ENCODE measurements at places on chromosomes 6 and 20.
A peak's percentile ranks its signal among the peaks of the same experiment; 100 is the strongest.

GRCh38 chr6:111556004-111556403 lies 49.7 kb downstream of the TRAF3IP2 start:
- DNase-seq, result no peak

DNA sequence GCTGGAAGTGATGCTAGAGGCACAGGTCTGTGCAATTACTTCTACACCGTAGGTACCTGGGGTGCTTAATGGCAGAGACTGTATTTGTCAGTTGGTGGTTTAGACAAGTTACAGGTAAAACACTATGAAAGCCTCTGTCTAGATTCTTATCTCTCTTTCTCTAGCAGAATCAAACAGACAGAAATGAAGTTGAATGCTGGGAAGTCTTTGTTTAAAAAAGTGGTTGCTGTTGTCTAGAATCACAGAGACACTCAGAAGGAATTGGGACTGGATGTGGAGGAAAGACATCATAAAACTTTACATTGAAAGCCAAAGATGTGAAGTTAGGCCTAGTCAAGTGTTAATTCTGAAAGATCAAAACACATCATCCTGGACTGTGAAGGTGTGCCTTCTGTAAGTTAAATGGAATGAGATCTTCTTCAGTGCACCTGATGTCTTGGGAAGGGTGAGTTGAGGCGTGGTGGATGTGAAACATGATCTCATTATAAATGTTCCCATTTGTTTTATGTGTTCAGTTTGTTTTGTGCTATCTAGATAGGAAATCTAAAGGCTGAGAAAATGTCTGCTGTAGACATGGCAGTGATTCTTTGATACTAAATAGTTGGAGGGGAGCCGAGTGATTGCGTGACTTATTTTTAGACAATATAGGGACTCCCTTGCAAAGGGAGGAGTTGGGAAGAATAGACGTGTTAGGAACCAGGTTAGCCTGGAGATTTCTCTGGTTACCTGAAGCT lies 290.2 kb downstream of the SOX4 start:
- DNase-seq, result no peak

- no peak for DNase-seq
Observed at GRCh38 chr6:28868873-28869272, 54.9 kb downstream of the TRIM27 start.

DNA sequence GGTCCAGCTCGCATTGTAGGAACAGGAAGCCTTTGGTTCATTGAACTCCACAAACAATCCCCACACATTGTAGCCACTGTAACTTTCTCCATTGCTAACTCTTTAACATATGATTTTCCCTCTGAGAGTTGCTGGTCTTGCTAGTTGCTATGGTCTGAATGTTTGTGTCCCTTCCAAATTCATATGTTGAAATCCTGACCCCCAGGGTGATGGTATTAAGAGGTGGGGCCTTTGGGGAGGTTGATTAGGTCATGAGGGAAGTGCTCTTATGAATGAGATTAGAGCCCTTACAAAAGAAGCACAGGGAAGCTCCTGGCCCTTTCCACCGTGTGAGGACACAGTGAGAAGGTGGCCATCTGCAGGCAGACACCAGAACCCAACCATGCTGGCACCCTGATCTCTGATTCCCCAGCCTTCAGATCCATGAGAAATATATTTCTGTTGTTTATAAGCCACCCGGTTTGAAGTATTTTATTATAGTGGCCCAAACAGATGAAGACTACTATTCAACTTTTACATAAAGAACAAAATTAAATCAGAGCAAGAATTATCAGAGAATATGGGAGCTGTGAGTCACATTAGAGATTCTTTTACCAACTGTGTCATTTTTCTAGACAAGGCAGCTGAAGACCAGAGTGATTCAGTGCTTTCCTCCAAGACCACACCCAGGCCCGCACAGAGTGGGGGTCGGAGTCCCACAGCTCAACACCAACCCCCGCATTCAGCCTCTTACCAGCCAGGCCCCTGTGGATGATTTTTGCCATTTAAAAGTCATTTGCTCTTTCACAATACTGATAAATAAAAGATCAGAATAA lies 143.0 kb downstream of the SAMD5 start:
- no peak for DNase-seq

- DNase-seq, result no peak
Observed at GRCh38 chr6:158567152-158567551, 7.3 kb downstream of the TMEM181 start.

GRCh38 chr20:47143657-47144056 lies 212.8 kb downstream of the ZMYND8 start:
- DNase-seq, result no peak

DNA sequence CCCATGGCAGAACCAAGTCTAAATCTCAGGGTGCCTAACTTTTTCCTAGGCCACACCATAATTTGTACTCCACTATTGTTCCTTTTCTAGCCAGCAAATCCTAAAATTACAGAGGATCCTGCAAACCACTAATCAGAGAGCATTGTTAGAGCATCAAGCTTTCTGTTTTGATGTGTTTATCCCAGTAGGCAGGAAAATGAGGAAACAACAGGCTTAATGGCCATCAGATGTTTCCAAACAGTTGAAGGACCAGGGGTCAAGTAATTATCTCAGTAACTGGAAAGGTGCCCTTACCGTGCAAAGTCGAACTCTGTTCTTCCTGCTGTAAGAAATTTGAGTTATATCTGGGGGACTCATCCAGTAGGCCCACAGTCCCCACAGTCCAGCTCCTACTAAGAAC lies 58.7 kb downstream of the RALY start:
- no peak for DNase-seq

DNA sequence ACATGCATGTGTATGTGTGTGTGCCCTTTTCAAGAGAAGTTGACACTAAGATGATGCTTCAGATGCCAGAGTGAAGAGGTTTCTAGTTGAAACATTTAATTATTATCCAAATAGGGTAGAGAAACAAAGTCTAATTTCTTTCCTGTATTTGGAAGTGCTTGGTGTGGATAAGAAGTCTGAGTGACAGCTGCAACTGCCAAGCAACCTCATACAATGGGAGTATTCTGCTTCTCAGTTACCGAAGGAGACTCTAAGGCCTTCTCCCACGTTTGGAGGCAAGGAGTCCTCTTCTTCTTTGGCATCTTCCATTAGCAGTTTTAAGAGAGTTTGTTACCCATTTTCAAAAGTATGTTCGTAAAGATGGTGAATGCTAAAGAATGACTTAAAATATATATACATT lies 82.4 kb downstream of the HDGFL1 start:
- no peak for DNase-seq

GRCh38 chr20:3174442-3175261 lies 1.3 kb upstream of the LZTS3 start:
- no peak for DNase-seq

DNA sequence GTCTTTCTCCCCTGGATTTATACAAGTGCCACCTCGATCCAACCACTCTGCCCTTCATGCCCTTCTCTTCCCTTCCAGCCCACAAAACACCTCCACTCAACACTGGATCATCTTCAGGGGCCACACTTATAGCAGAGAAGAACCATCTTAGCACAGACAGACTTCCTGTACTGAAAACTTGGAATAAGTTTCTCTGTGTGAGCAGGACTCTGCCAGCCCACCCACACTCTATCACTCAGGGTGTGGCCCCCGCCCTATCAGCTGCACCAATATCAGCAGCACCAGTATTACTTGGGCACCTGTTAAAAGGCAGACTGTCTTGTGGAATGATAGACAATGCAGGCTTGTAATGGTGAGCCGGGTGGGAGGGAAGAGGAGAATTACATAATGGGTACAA lies 86.7 kb downstream of the SCML4 start:
- no peak for DNase-seq

GRCh38 chr6:54260025-54260424 lies 48.2 kb upstream of the TINAG start:
- DNase-seq, result no peak

GRCh38 chr6:77292564-77293546 lies 170.4 kb downstream of the HTR1B start:
- DNase-seq, result peak; percentile 34

DNA sequence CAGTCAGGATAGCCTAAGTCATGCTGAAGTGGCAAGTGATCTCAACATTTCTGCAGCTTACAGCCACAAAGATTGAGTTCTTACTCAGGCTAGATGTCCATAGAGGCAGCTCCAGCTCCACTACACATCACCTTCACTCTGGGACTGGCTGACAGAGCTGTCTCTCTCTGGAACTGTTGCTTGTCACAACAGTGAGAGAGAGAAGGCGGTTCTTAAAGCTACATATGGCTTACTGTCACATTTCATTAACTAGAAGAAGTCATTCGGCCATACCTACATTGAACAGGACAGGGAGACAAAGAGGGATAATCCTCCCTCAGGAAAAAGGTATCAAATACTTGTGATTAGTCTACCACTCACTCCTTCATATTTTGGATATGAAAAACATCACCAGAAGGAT lies 914.9 kb upstream of the FLRT3 start:
- DNase-seq, result no peak

GRCh38 chr6:166671434-166672081 lies 44.5 kb upstream of the RPS6KA2 start:
- peak; percentile 11 for DNase-seq

DNA sequence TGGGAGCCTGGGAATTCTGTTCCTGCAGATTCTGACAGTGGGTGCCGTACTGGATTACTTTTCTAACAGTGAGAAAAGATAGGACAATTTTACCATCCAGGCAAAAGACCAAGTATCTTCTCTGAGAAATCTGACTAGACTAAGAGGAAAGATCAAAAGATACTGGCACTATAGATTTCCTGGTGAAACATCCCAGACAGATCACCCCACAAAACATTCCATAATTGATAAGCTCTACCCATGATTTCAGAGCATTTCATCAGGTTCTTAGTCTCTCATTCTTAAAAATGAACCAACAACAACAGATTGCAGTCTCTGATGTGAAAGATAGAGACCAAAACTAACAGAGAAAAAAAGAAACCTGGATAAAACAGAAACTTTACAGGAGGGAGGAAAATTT lies 13.6 kb upstream of the UBR2 start:
- no peak for DNase-seq

DNA sequence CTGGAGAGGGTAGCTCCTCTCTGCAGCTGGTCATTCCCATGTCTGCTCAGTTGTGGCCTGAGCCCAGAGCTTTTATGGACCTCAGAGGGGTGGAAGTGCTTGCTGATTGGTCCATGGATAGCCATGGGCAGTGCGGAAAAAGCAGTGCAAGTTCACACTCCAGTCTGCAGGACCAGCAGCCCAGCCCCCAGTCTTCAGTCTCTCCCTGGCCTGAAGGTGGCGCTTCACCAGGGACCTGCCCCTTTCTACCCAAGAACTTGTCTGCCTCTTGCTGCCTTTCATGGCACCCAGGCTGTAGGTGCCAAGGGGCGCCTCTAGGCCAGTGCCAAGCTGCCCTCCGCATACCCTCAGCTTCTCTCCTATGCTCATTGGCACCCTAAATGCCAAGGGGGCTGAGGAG lies 91.0 kb downstream of the TBXT start:
- DNase-seq, result no peak

DNA sequence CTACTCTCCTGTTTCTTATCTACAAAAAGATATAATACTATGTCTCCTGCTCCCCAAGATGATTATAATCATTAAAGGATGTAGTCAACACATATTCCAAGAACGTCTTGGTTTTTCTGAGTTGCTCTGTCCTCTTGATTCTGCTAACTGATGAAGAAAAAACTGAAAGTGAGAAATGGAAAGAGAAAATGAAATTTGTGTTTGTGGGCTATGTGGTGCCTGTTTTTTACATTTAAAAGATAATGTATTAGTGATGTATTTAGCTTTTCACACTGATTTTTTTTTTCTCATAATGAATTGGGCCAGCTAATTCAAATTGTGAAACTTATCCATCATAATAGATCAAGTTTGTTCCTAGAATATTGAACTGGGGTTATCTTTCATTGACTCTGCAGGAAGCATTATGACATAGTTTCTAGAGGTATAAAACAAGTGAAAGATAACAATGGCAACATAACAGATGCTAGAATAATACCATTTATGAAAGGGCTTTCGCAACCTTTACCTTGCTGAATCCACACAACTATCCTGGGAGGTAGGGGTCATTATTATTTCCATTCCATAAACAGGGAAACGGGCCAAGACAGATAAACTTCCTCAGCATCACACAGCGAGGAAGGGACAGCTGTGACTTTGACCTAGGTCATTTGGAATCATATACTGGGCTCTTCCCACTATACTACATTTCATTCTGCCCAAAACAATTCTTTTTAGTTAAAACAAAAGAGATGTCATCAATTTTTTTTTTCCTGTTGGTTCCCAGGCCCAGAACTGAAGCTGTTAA lies 336.7 kb downstream of the GJA1 start:
- DNase-seq, result no peak

GRCh38 chr6:75480425-75480824 lies 13.2 kb downstream of the FILIP1 start:
- DNase-seq, result no peak

DNA sequence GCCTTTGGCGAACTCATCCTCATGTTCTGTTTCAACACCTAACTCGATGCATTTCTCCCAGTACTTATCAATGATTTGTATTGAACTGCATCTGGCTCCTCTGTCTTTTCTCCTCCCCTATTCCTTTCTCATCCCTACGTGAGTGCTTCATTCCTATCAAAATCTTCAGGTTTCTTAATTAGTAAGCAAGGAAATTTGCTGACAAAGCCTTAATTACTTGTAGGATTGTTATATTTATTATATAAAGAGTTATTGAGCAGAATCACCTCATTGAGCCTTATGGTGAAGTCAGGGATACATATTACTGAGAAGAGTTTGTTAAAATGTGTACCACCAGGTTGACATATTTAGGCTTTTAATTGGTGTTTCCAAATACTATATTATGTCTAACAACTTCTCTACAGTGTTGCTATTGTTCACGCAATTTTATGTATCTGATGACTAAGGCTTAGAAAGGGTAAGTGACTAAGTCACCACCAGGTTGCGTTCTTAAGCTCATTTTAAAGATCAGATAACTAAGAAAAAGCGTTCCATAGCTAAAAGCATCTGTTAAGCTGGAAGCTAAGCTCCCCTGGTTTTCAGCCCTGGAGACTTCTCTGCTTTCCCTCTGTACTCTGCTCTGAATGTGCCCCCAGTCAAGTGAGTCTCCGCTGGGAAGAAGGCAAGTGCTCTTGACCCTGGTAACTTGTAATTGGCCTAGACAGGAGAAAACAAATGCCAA lies 18.9 kb downstream of the SCGN start:
- no peak for DNase-seq

DNA sequence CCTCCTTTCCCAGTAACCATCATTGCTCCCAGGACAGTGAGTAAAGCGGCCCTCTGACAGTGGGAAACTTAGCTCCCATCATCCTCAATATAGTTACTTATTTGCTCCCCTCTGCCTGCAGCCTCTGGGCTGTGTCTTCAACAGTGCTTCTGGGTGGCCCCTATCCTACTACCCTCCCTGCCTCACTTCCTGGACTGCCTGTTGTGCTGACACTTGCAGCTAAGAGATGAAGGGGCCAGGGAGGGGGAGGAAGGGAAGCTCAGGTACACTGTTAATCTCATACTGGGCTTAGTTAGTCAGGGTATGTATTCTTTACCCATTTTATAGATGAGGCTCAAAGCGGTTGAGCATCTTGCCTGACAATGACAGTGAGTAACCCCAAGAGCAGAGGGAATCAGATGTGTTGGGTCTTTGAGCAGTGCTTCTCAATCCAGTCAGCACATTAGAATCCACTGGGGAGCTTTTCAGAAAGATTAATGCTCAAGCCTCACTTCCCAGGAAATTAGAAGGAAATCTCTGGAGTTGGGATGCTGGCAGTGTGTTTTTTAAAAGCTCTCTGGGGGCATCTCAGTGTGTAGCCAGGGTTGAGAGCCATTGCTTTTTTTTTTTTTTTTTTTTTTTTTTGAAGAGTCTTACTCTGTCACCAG lies 27.1 kb upstream of the KCNK5 start:
- DNase-seq, result no peak

GRCh38 chr20:56217829-56218228 lies 30.7 kb upstream of the MC3R start:
- no peak for DNase-seq

All from HTR-8/SVneo (cell line).